AG09309 (cell line): ENCODE measurements at places on chromosomes 16 and 17.

GRCh38 chr17:75909051-75909811 lies 4.5 kb upstream of the MRPL38 start:
- no peak for DNase-seq

GRCh38 chr17:49035470-49036269 lies 38.5 kb downstream of the IGF2BP1 start:
- DNase-seq: no peak

DNA sequence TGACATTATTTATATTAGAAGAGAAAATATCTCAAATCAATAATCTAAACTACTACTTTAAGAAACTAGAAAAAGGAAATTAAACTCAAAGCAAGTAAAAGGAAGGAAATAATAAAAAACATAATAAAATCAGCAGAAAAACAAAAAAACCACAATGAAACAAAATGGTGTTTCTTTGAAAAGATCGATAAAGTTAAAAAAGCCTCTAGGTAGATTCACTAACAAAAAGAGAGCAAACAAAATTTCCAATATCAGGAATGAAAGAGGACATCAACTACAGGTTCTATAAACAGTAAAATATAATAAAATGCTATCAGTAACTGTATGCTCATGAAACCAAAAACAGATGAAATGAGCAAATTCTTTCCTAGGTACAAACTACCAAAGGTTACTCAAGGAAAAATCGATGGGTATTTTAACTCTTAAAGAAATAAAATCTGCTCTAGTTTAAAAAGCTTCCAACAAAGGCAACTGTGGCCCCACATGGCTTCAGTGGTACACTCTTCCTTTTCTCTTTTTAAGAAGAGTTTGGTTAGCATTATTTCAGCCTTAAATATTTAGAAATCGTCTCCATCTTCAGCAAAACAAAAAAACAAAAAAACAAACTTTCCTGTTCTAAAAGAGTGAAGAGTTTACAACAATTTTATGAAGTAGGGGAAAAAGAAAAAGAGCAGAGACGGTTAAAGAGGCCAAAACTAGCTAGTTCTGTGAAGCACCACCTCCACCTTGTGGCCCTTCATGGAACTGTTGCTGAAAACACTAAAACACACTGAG lies 102.2 kb downstream of the TRIM37 start:
- no peak for DNase-seq

- DNase-seq: no peak
Measured at GRCh38 chr17:59785091-59785799, 77.8 kb downstream of the VMP1 start.

GRCh38 chr17:35117984-35118383 lies 1.7 kb downstream of the RAD51D start:
- no peak for DNase-seq

GRCh38 chr17:30368912-30369720 lies 9.6 kb upstream of the CPD start:
- no peak for DNase-seq

GRCh38 chr17:59151006-59151405 lies 4.0 kb downstream of the SKA2 start:
- DNase-seq: no peak

DNA sequence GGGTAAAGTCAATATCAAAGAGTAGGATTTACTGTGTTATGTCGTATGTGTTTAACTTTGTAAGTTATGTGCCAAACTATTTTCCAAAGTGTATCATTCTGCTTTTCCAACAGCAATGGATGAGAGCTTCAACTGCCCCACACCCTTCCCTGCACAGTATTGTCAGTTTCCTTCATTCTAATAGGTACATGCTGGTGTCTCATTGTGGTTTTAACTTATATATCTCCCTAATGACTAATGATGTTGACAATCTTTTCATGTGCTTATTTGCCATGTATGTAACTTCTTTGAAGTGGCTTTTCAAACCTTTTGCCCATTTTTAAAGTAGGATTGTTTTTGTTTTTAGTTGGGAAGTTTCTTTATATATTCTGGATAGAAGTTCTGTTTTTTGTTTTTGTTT lies 3.8 kb downstream of the DDX19B start:
- DNase-seq: no peak

- DNase-seq: no peak
Measured at GRCh38 chr16:47236716-47237115, 93.0 kb upstream of the NETO2 start.

DNA sequence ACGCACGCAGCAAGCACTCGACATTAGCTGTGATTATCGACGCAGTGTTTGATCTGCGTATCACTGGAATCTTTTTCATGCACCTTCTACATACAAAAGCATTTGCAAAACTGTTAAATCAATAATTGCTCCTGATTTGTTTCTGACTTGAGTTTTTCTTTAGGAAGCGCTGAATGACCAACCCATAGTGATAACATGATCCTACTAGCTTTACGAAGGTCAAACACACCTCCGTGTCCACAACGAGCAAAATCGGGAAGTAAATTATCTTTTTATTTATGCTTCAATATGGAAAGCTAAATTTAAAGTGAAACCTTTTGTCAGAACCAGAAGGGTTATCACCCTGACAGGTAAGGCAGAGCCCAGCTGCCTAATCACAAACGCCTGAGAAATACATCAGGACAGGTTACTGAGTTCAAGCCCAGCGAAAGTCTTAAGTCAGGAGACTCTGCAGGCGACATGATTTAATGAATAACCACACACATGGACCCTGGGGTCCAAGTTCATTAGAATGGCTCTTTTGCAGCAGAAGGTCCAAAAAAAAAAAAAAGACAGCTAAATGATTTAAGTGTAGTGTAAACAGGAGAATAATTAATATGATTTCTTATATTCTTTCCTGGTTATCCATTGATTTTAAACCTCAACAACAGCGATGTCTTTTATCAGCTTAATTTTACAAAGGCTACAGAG lies 104.2 kb downstream of the ADCY9 start:
- no peak for DNase-seq

DNA sequence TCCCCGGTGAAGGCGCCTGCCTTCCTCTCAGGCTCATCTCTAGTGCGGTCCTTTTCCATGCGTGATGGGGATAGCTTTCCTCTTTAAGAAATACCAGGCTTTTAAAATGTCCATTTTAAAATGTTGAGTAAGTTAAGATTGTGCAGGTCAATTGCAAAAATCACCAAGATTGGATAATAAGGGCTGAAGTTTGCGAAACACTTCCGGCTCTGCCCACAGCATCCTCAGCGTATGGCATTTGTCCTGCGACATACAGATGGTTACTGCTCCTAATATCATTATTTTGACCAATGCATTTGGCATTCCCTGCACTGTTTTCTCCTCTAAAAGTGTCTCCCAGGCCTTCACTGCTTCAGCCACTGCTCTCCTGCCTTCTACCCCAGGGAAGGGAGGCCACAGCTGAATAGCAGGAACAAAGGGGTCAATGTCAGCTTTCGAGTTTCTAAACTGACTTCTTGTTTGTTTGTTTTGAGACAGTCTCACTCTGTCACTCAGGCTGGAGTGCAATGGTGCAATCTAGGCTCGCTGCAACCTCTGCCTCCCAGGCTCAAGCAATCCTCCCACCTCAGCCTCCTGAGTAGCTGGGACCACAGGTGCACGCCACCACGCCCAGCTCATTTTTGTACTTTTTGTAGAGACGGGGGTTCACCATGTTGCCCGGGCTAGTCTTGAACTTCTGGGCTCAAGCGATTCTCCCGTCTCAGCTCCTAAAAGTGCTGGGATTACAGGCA lies 91.9 kb downstream of the CRISPLD2 start:
- peak; percentile 28 for DNase-seq

GRCh38 chr17:80703142-80703478 lies 158.5 kb downstream of the RPTOR start:
- no peak for DNase-seq

GRCh38 chr17:1724869-1725641 lies 551 bp downstream of the WDR81 start:
- DNase-seq: no peak

DNA sequence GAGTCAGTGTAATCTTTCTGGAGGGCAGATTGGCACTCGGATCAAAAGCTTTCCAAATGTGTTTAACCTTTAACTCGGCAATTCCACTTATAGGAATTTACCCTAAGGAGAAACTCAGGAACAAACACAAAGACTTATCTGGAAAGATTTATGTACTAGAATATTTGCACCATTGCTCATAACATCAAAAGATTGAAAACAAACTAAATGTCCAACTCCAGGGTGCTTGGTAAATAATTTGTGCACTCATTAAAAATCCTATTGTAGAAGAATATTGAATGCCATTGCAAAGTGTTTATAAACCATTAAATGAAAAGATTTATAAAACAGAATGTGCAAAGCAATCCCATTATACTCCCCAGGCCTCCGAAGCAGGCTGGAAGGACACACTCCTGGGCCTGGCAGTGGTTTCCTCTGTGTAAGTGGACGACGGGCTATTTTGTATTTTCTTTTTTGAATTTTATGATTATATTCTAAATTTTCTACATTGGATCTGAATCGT lies 18.7 kb upstream of the RBFOX3 start:
- DNase-seq: no peak

GRCh38 chr16:67241008-67241900 lies 6.0 kb downstream of the FHOD1 start:
- peak; percentile 64 for DNase-seq

GRCh38 chr17:65173976-65174683 lies 37.0 kb downstream of the RGS9 start:
- no peak for DNase-seq

- DNase-seq: no peak
Measured at GRCh38 chr17:31002047-31002446, 31.2 kb downstream of the RNF135 start.

GRCh38 chr16:23323224-23324030 lies 21.3 kb downstream of the SCNN1B start:
- DNase-seq: no peak

DNA sequence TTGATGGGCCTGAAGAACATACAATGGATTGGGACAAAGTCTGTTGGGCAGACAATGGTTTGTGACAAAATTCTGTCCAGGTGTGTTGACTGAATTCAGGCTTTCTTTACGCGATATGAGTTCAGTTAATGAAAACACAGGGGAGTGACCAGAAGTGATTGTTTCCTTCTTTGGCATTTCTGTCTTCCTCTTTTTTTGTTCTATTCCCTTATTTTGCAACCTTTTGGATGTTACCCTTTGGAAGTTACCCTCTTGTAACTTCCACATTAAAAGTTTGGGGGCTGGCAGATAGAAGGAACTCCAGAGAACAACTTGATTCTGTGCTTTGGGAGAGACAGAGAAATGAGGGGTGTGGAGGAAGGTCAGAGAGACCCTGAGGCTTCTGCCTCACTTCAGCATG lies 126.7 kb downstream of the PITPNC1 start:
- DNase-seq: no peak

DNA sequence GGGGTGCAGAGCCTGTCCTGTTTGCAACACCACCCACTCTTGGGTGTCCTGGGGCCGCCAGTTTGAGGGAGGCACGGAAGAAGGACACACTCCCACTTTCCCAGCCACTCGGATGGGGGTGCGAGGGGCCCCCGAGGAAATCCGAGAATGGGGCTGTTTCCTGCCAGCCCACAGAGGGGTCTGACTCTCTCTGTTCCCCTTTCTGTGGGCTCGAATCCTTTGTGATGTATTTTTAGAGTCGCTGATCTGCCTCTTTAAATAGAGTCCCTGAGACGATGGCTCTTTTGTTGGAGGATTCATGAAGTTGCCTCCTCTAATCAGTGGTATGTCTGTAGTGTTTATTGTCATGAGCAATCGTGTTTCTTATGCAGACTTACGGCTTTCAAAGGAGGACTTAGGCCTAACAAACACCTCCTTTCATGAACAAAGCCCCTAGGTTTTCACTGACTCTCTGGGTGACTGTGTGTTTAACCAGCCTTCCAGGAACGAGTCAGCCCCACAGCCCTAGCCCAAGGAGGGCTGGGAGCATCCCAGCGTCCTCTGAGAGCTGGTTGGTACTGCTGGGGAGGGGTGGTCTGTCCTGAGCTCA lies 29.1 kb downstream of the CIBAR2 start:
- DNase-seq: no peak

DNA sequence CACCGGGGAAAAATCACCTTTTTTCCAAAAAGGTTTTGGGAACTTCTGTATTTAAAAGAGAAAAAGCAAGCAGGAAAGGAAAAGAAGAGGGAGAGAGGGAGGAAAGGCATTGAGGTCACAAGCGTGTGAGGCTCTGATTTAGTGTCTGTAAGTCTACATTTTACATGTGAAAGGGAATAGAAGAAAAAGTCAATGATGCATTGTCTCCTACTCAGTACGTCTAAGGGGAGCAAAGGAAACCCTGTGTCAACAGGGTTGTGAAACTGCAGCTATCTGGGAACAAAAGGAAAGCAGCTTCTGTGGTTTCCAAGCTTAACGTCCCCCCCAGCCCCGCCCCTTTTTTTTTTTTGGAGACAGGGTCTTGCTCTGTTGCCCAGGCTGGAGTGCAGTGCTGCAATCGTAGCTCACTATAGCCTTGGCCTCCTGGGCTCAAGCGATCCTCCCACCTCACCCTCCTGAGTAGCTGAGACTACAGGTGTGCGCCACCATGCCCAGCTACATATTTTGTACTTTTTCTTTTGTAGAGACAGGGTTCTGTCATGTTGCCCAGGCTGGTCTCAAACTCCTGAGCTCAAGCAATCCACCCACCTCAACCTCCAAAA lies 1.8 kb upstream of the CDC42EP4 start:
- no peak for DNase-seq

- no peak for DNase-seq
Measured at GRCh38 chr17:33285413-33285812, 7.7 kb downstream of the ASIC2 start.

- no peak for DNase-seq
Measured at GRCh38 chr16:87693827-87694226, 72.0 kb downstream of the KLHDC4 start.

- DNase-seq: no peak
Measured at GRCh38 chr16:70473446-70474319, 19.3 kb downstream of the FCSK start.

- no peak for DNase-seq
Measured at GRCh38 chr17:6394055-6394606, 40.8 kb downstream of the AIPL1 start.

GRCh38 chr17:57946798-57947358 lies 8.3 kb downstream of the CUEDC1 start:
- no peak for DNase-seq

- no peak for DNase-seq
Measured at GRCh38 chr17:57886020-57886419, 36.2 kb upstream of the MRPS23 start.

GRCh38 chr17:8736796-8737195 lies 7.8 kb downstream of the CCDC42 start:
- no peak for DNase-seq

- no peak for DNase-seq
Measured at GRCh38 chr16:58582971-58583765, 46.5 kb downstream of the CNOT1 start.

- no peak for DNase-seq
Measured at GRCh38 chr16:56747486-56748045, 17.6 kb downstream of the NUP93 start.

- no peak for DNase-seq
Measured at GRCh38 chr17:46766493-46767491, 51.7 kb downstream of the WNT3 start.

DNA sequence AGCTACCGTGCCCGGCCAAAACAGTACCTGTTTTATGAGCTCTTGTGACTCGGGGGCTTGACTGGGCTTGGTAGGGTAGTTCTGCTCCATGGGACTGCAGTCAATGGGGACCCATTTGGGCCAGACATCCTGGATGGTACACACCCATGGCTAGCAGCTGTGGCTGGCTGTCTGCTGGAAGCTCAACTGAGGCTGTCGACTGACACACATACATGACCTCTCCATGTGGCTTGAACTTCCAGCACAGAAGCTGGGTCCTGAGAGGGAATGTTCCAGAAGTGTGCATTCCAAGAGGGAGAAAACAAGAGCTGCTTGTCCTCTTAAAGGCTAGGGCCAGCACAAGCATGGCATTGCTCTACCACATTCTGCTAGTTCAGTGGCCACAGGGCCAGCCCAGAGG lies 14.9 kb upstream of the NKD1 start:
- DNase-seq: no peak

GRCh38 chr17:15502369-15503112 lies 35.1 kb upstream of the CDRT4 start:
- peak; percentile 94 for DNase-seq
